Stomach (tissue), 19 donors: ENCODE measurements at places on chromosomes 16 and 17. TPM values are rescaled to one million over a fixed set of nuclear protein-coding genes. Genes with fewer than 3 reads are reported as not detected.

DNA sequence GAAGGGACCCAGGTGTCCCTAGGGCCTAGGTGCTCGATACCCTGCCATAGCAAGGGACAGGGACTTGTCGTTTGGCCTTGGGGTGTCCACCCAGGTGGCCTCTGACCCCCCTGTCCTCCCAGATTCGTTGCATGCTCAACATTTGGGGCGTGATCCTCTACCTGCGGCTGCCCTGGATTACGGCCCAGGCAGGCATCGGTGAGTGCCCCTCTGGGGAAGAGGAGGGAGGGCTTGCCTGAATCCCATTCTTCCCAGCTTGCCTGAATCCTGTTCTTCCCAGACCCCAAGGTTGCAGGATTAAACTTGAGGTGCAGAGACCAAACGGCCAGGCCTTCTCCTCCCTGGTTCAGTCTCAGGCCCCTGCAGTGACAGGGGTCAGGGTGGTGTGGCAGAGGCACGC is 3.2 kb downstream of the SLC12A3 start:
- no peak overlapping the region for H3K4me3 ChIP-seq
- peaks cover 10% of the 10 kb centered on the region for H3K4me1 ChIP-seq
- H3K36me3 ChIP-seq = no peaks in the 10 kb centered on the region
- no peaks in the 10 kb centered on the region for H3K27me3 ChIP-seq
- no peak overlapping the region for H3K27ac ChIP-seq
- DNase-seq = no peak

- peaks cover 5% of the 10 kb centered on the region for H3K4me1 ChIP-seq
- peaks cover 81% of the 10 kb centered on the region for H3K27me3 ChIP-seq
- H3K4me3 ChIP-seq = no peak overlapping the region
Measured at GRCh38 chr16:83995754-83996153, 27.7 kb downstream of the NECAB2 start.

DNA sequence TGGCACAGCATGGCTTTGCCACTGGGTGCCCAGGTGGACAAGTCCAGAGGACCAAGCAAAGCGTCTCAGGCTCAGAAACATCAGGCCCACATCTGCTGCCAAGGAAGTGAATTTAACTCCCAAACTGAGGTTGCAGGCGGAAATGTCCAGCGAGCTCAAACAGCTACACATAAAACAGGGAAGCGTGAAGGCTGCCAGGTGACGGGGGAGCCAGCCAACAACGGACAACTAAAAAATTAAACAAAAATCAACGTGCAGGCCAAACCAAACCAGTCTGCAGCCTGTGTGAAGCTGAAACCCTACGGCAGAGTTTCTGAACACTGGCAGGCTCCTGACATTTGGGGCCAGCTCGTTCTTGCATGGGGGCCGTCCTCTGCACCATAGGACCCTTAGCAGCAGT is 2.5 kb downstream of the TK1 start:
- DNase-seq = peak; percentile 85
- H3K27me3 ChIP-seq = no peaks in the 10 kb centered on the region
- no peaks in the 10 kb centered on the region for H3K36me3 ChIP-seq
- peak overlapping the region; percentile 52 for H3K27ac ChIP-seq

- H3K4me3 ChIP-seq = peak overlapping the region; percentile 7
- DNase-seq = peak; percentile 85
- H3K27me3 ChIP-seq = no peaks in the 10 kb centered on the region
- H3K4me1 ChIP-seq = peaks cover 59% of the 10 kb centered on the region
- peaks cover 7% of the 10 kb centered on the region for H3K36me3 ChIP-seq
Measured at GRCh38 chr17:31580706-31581490, 189.4 kb downstream of the RAB11FIP4 start.

DNA sequence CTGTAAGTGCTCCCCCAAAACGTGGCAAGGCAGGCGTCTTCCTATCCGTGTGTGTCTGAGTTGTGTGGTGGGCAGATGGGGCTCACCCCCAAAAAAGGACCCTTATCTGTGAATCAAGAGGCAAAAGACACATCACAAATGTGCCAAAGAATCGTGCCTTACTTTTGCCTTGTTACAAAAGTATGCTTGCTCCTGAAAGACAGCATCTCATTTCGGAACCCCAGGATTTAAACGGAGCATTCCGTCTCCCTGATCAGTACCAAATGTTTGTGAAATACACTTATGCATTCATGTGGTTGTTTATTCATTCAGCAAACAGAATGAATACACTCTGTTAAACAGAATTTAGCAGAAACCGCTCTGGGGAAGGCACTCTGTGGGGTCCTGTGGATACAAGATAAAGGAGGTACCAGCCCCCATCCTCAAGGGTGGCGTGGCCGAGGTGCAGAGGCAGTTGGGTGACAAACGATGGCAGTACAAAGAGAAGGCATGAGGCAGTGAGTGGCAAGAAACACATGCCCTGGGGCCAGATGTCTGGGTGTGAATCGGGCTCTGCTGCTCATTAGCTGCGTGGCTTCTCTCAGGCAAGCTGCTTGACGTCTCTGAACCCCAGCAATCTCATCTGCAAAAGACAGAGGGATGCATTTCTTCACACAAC is 654 bp downstream of the WFDC1 start:
- DNase-seq = no peak
- H3K27ac ChIP-seq = peak overlapping the region; percentile 82
- peak overlapping the region; percentile 30 for H3K4me3 ChIP-seq
- H3K4me1 ChIP-seq = peaks cover 11% of the 10 kb centered on the region
- no peaks in the 10 kb centered on the region for H3K36me3 ChIP-seq
- H3K27me3 ChIP-seq = peaks cover 13% of the 10 kb centered on the region

- DNase-seq = peak; percentile 51
- H3K4me3 ChIP-seq = no peak overlapping the region
- peaks cover 4% of the 10 kb centered on the region for H3K27me3 ChIP-seq
- H3K4me1 ChIP-seq = no peaks in the 10 kb centered on the region
Measured at GRCh38 chr16:75272097-75272551, 20.7 kb upstream of the BCAR1 start.

GRCh38 chr16:89292443-89293078 is 75.1 kb downstream of the ZNF778 start:
- H3K27ac ChIP-seq = no peak overlapping the region
- H3K4me3 ChIP-seq = no peak overlapping the region
- H3K36me3 ChIP-seq = peaks cover 31% of the 10 kb centered on the region
- peaks cover 55% of the 10 kb centered on the region for H3K4me1 ChIP-seq
- DNase-seq = no peak

DNA sequence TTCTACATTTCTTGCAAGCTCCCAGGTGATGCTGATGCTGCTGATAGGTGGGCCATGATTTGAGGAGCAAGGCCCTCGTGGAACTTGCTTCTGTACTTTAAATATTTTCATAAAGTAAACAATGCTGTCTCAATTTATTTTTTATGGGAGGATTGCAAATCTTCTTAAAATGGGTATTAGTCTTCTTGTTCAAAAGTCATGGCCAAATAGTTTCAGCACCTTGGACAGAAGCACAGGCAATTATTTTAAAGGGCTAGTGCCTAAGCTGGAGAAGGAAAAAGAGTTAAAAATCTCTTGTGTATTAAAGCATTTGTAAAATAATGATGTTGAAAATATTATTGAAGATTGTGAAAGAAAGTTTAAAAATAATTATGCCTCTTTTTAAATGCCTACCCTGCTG is 50.5 kb downstream of the GPR139 start:
- no peak overlapping the region for H3K4me3 ChIP-seq
- H3K27ac ChIP-seq = no peak overlapping the region
- no peaks in the 10 kb centered on the region for H3K27me3 ChIP-seq
- H3K36me3 ChIP-seq = no peaks in the 10 kb centered on the region

GRCh38 chr17:10265100-10265810 is 66.8 kb upstream of the GAS7 start:
- H3K36me3 ChIP-seq = no peaks in the 10 kb centered on the region
- no peak overlapping the region for H3K4me3 ChIP-seq
- H3K4me1 ChIP-seq = no peaks in the 10 kb centered on the region
- no peak for DNase-seq
- no peak overlapping the region for H3K27ac ChIP-seq
- no peaks in the 10 kb centered on the region for H3K27me3 ChIP-seq

GRCh38 chr16:73275024-73275423 is 227.1 kb upstream of the ZFHX3 start:
- no peak overlapping the region for H3K4me3 ChIP-seq
- no peaks in the 10 kb centered on the region for H3K4me1 ChIP-seq
- DNase-seq = no peak
- H3K27ac ChIP-seq = no peak overlapping the region

GRCh38 chr17:633641-634101 is 81.0 kb downstream of the VPS53 start:
- DNase-seq = peak; percentile 32
- H3K4me3 ChIP-seq = no peak overlapping the region
- no peaks in the 10 kb centered on the region for H3K27me3 ChIP-seq
- H3K27ac ChIP-seq = no peak overlapping the region
- peaks cover 6% of the 10 kb centered on the region for H3K36me3 ChIP-seq
- H3K4me1 ChIP-seq = no peaks in the 10 kb centered on the region

GRCh38 chr17:36001110-36001771 is at the start of gene CCL15:
Gene CCL15 (minus strand): TSS chr17:36001553. CDS start chr17:36001492, 61 bp downstream.
- H3K27ac ChIP-seq = no peak within 1 kb of the TSS
- no peak within 1 kb of the TSS for H3K4me3 ChIP-seq
- DNase-seq = no peak

DNA sequence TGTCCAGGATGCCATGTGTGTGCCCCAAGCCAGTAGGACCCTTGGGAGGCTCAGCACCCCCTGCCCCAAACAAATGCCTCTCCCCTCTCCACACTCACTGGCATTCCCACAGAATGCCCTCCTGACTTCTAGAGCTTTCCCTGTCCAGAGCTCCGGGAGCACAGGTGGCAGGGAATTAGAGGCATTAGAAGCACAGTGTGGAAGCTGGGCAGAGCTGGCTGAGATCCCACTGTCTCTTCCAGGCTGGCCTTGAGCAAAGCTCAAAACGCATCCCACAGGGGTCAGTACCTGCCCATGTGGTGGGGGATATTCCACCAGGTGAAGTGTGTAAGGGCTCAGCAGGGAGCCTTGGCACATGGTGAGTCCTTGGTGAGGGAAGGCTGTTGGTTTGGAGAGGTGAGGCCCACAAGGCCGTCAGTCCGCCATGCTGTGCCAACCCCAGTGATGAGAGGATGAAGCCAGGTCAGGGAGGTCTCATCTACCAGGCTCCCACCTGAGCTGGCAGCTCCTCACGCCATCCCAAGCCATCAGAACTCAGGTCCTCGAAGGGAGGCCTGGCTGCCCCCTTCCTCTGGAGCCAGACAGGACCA is 18.1 kb downstream of the ENDOV start:
- H3K4me3 ChIP-seq = no peak overlapping the region
- no peak for DNase-seq
- no peaks in the 10 kb centered on the region for H3K27me3 ChIP-seq

DNA sequence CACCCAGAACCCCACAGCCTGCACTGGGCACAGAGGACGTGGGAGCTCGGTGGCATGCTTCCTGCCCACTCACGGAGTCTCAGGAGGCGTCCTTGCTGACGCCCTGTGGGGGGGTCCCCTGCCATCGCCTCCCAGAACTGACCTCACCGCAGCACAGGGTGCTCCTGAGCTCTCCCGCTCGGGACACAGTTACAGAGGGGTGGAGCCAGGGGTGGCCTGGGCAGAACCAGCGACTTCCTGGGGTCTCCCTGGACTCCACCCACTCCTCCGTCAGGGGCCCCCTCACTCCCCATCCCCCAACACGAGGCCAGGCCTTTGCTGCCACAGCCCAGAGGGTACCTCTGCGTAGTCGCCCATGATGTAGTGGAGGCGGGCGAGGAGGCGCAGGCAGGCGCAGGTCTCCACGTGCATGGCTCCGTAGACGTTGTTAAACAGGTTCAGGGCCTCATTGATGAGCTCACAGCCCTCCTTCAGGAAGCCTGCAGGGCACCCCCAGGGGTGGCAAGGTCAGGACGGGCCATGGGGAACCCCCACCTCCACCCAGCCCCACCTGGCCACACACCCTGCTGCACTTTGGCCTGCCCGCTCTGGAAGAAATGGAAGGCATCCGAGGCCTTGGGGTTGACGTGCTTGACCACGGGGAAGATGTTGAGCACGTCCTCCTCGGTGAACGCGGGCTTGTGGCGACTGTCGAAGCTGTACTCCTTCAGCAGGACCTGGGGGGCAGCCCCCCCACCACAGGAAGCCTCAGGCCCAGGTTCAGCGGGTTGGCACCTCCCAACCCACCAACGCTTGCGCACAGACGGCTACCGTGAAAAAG is 17.8 kb downstream of the CLUH start:
- peaks cover 16% of the 10 kb centered on the region for H3K4me1 ChIP-seq
- H3K36me3 ChIP-seq = peaks cover 92% of the 10 kb centered on the region
- H3K27ac ChIP-seq = no peak overlapping the region
- DNase-seq = no peak

GRCh38 chr16:46745617-46746016 is 2.5 kb downstream of the MYLK3 start:
- no peak overlapping the region for H3K4me3 ChIP-seq
- H3K36me3 ChIP-seq = no peaks in the 10 kb centered on the region
- H3K27ac ChIP-seq = no peak overlapping the region
- no peaks in the 10 kb centered on the region for H3K27me3 ChIP-seq
- peaks cover 5% of the 10 kb centered on the region for H3K4me1 ChIP-seq

- H3K27ac ChIP-seq = peak overlapping the region; percentile 98
- H3K27me3 ChIP-seq = no peaks in the 10 kb centered on the region
- H3K4me1 ChIP-seq = peaks cover 66% of the 10 kb centered on the region
- no peak for DNase-seq
Measured at GRCh38 chr16:89489898-89490438, 393 bp downstream of the ANKRD11 start.

DNA sequence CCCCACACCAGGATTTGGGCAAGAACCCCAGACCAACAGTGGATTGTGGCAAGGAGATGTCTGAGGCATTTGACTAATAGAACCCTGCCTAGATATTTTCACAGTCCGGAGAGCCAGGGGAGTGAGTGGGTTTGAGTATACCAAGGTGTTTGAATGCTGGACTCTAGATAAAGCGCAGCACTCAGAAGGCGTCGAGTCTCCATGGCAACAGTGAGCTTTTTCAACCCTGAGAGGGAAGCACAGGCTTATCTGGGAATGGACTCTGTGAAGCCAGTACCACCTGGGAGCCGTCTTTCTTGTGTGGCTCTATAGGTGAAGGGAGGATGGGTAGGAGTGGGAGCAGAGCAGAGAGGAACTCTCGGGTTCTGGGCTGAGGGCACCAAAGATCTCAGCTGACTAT is 147.0 kb downstream of the SHISA6 start:
- H3K27ac ChIP-seq = no peak overlapping the region
- DNase-seq = peak; percentile 68
- H3K4me3 ChIP-seq = no peak overlapping the region
- no peaks in the 10 kb centered on the region for H3K27me3 ChIP-seq
- no peaks in the 10 kb centered on the region for H3K36me3 ChIP-seq

- H3K27me3 ChIP-seq = peaks cover 51% of the 10 kb centered on the region
- no peak overlapping the region for H3K4me3 ChIP-seq
- peaks cover 3% of the 10 kb centered on the region for H3K4me1 ChIP-seq
- no peaks in the 10 kb centered on the region for H3K36me3 ChIP-seq
- no peak for DNase-seq
Measured at GRCh38 chr17:83123896-83124801, 44.7 kb downstream of the METRNL start.

The TPSG1 gene
- total RNA-seq = not detected

The PLEKHH3 gene
- total RNA-seq = 16.5 TPM

The KCNH4 gene
- not detected for total RNA-seq

The TMC7 gene
- 0.87 TPM for total RNA-seq

The HEATR9 gene
- total RNA-seq = not detected

The PPP1R27 gene
- not detected for total RNA-seq

The ERN2 gene
- total RNA-seq = 158 TPM

The TPSB2 gene
- total RNA-seq = 125 TPM

The KRT33A gene
- total RNA-seq = not detected

The FBXW10 gene
- total RNA-seq = not detected

The CDK10 gene
- 133 TPM for total RNA-seq

The IGSF6 gene
- not detected for total RNA-seq
